ENCODE measurements at places on chromosomes 2 and 18.
A peak's percentile ranks its signal among the peaks of the same experiment; 100 is the strongest.

DNA sequence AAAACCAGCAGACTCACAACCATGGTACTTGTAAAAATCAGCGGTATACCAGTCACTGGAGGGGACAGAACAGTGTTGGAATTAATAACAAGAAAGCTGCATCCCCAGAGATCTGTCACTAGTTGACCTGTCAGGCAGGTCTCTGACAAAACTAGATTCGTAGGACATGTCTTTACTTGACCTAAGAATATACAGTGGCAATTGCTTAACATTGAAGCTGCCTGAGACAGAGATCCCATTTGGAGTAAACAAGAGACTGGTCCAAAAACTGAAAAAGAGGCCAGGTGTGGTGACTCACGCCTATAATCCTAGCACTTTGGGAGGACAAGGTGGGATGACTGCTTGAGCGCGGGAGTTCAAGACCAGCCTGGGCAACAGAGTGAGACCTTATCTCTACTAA, 7.2 kb upstream of the SS18 start:
- DNase-seq, result no peak

- DNase-seq, result no peak
Measured at GRCh38 chr2:236971131-236971821, 114.4 kb upstream of the COPS8 start.

DNA sequence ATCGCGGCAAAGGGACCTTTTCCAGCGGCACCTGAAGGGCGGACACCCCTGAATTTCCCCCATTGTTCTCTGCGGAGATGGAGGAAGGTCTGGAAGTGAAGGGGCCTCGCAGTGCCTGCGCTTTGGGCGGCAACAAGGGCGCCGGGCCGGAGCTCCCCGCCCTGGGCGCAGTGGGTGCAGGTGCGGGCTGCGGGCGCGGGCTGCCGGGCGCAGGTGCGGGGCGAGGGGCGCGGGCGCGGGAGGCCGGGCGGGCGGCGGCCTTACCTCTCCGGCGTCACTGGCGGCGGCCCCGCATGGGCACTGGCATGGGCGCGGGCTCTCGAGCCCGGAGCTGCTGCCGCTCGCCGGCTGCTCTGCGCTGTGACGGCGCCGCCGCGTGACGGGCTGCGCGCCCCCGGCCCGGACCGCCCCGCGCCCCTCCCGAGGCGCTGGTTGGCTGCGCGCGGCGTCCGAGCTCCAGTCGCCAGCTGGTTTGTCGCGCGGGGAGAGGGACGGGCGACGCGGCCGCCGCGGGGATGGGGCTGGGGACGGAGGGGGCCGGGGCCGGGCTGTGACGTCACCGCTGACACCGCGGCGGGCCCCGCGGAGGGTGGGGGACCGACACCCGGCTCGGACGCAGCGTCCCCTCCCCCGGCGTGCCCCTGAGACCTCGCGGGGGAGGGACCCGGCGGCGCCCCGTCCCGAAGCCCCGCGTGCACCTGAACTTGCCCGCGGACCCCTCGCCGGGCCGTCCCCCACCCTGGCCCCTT, at the start of gene KIF1A:
Gene KIF1A (minus strand): TSS at position 362 of the 749 bp plus-strand sequence. CDS start 22,467 bp downstream, outside the sequence.
- DNase-seq, result peak; percentile 81

DNA sequence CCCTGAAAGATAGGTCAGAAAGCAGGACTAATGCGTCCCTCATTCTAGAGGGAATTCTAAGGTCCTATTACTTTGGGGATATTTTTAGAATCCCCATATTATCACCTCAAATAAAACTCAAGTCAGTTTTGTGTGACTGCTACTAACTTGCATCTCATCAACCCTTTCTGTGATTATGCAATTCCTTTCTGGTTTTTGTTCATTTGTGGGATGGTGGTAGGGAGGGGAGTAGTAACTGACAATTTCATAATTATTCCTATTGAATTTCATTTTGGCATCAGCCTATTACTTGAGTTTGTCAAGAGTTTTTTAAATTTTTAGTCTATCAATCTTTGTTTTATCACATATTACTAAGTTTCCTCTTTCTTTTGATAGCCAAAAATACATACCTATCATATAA, 28.4 kb upstream of the TANK start:
- no peak for DNase-seq

DNA sequence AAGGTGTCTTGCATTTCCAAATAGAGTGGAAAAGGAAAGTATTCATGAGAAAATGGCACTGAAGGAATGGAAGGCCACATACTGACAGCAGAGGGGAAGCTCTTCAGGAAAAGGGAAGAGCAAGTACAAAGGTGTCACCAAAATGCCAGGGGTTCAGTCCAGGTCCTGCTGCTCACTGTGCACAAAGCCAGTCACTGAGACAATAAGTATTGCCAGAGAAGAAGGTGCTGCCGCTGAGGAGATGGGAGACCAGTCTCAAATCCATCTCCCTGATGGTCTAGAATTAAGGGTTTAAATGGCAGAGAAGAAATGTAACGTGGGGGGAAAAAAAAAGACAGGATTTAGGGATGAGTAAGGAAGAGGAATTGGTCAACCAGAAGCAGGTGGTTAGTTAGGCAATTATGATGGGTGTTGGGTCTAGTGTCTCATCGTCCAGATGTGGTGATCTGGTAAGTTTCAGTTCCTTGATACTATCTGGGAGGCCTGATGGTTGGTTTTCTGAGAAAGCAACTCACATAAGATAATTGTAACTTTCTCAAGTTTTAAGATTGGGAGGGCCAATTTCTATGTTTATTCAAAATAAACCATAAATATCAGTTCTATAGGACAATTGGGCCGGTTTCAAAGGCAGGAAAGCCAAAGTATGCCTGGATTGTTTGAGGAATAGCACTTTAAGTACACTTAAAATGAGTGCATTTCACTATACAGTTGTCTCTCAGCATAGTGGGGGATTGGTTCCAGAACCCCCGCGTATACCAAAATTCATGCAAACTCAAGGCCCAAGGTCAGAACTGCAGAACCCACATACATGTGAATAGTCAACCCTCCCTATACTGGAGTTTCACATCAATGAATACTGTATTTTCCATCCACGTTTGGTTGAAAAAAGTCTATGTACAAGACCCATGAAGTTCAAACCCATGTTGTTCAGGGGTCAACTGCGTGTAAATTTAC, 109.1 kb upstream of the DNAJC10 start:
- no peak for DNase-seq

DNA sequence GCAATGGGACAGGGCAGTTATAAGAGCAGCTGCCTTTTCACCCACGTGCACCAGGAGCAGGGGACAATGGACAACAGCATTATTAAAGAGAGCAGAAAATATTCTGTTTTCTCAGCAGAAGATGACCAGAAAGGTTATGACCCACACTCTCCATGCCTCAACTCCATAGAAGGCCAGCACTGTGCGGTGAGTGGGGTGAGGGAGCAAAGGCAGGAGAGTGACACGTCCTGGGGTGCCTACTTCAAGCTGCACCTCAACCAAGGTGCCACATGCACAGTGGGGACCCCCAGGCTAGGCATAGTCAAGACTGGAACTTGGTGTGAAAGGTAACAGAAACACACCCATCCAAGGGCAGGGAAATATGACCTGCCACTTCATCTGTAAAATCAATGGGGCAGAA, 50.4 kb downstream of the POLR1A start:
- DNase-seq, result no peak

- no peak for DNase-seq
Measured at GRCh38 chr2:64766841-64767669, 113.3 kb upstream of the SERTAD2 start.

DNA sequence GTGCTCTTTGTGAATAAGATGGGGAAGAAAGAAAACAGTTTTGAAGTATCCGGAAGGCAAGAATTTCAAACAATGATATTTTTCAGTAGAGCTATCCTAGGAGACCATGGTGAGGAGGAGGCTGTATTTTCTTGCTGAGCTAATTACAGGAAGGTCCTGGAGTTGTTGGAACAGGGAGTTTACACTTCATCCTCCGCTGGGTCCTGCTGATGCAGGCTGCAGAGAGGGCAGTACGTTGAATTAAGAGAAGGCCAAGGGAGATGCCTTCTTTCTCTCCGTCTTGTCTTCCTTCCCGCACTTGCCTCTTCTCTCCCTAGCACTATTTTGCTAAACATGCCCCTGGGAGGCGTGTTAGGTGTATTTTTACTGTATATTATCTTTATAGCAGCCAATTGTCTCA, 60.0 kb upstream of the EDAR start:
- DNase-seq, result no peak

- DNase-seq, result no peak
Measured at GRCh38 chr2:189363559-189363958, 77.7 kb upstream of the WDR75 start.

- DNase-seq, result no peak
Measured at GRCh38 chr2:28993206-28993960, 12.3 kb downstream of the TOGARAM2 start.

GRCh38 chr2:229501051-229501794, 213.1 kb downstream of the DNER start:
- no peak for DNase-seq

GRCh38 chr2:198259496-198259895, 455.1 kb downstream of the PLCL1 start:
- no peak for DNase-seq

GRCh38 chr18:5417342-5417741, 121.8 kb upstream of the ZBTB14 start:
- no peak for DNase-seq

DNA sequence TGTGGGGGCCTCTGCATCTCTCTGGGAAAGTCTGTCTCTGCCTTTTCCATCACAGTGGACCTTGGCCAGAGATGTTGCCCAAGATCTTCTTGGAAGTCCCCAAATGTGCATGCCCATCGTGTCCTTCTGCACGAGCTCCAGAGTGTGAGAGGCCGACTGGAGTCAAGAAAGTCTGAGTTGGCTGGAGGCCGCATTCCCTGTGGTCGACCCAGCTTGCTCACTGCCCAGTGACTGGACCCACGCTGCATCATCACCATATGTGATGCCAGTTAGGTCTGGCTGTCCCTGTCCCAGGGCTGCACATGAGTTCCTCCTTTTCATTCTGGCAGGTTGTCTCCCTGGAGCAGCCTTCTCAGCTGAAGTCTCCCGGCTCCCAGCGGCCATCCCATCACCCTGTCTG, 93.8 kb downstream of the ARL4C start:
- DNase-seq, result no peak

DNA sequence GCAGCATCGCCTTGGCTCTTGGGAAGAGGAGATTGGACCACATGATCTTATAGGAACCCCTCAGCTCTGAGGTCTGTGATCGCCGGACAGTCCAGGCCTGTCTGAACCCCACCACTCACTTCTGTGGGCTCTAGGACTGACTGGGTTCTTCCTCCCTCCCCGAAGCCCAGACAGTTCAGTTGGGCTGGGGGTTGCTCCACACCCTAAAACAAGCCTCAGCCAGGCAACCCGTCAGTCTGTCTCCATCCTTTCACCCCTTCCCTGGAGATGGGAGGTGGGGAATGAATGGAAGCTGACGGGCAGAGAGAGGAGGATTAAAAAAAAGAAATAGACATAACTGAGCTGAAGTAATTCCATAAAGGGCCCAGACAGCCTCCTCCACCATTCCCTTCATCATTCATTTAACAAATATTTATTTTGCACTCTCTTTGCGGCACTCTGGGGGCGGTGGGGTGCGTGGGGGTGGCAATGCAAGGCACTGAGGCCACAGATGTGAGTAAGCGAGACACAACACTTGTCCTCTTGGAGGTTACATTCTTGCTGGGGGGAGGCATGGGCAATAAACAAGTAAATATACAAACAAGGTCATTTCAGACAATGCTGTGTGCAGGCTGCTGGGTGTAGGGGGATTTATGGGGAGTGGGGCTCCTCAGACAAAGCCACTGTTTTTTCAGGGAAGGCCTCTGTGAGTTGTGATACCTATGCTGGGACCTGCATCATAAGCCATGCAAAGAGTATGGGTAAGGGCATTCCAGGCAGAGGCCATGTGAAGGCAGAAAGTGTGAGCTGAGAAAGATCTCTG, 12.9 kb downstream of the WNT10A start:
- DNase-seq, result no peak

GRCh38 chr2:27832396-27832795, 57.8 kb downstream of the RBKS start:
- no peak for DNase-seq

- peak; percentile 52 for DNase-seq
Measured at GRCh38 chr2:239934571-239935171, 90.5 kb downstream of the NDUFA10 start.

GRCh38 chr2:151379169-151379568, 21.8 kb downstream of the TNFAIP6 start:
- no peak for DNase-seq

- DNase-seq, result no peak
Measured at GRCh38 chr18:38256366-38256765, 690.8 kb upstream of the CELF4 start.

- DNase-seq, result no peak
Measured at GRCh38 chr2:207121784-207122183, 44.0 kb downstream of the KLF7 start.

DNA sequence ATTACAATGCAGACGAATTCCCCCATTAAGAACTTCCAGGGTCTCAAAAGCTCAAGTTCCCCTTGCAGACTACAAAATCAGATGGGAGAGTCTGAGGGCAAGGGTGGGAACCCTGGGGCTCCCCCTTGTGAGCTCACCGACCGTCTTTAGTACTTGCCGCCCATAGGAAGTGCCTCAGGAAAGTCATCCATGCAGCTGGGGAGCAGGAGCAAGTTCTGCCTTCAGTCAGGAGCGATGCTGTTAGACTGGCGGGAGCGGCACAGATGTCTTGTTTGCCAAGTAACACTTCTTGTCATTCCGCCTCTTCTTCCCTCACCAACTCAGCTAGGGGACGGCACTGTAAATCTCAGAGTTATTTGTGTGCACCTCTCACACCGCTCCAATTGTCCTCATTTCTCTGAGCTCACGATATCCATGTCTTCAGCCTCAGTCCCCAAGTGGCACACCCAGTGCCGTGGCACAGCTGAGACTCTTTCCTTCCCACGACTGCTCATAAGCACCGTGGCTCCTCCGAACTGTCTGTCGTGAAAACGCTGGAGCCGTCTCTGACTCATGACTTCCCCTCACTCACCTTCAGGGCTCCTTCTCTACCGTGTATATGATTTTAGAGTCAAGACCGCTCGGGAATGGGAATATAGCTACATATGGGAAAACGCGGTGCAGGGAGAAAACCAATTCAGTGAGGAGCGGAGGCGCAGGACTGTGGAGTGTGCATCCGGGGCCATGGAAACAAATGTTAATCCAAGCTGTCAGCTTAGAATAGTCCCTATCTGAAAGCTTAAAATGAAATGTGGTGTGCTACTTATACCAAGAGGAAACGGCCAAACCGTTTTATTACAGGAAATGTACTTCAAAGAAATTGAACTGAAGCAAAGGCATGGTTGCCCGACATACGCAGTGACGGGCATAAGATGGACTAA, 34.0 kb downstream of the UXS1 start:
- DNase-seq, result no peak

- no peak for DNase-seq
Measured at GRCh38 chr2:6556755-6557154, 309.0 kb downstream of the CMPK2 start.

GRCh38 chr2:64700133-64700809, 46.6 kb upstream of the SERTAD2 start:
- DNase-seq, result no peak

Measured in C1 segment of cervical spinal cord (tissue), 14 donors.